ENCODE measurements at places on chromosomes 7 and 10. TPM values are rescaled to one million over a fixed set of nuclear protein-coding genes. Genes with fewer than 3 reads are reported as not detected.

The PRSS1 gene
- total RNA-seq: 0.24 TPM

The NUDT13 gene
- 1.4 TPM for total RNA-seq

The SPDYE6 gene
- total RNA-seq: not detected

The LIPF gene
- total RNA-seq: not detected

The ZP3 gene
- 2.1 TPM for total RNA-seq
